Iris pigment epithelial cell (primary cell): ENCODE measurements at places on chromosomes 16 and 17.

- DNase-seq: peak; percentile 50
Observed at GRCh38 chr17:58679263-58680037, 12.4 kb downstream of the TEX14 start.

- DNase-seq: no peak
Observed at GRCh38 chr16:383326-384051, 1.7 kb upstream of the PGAP6 start.

DNA sequence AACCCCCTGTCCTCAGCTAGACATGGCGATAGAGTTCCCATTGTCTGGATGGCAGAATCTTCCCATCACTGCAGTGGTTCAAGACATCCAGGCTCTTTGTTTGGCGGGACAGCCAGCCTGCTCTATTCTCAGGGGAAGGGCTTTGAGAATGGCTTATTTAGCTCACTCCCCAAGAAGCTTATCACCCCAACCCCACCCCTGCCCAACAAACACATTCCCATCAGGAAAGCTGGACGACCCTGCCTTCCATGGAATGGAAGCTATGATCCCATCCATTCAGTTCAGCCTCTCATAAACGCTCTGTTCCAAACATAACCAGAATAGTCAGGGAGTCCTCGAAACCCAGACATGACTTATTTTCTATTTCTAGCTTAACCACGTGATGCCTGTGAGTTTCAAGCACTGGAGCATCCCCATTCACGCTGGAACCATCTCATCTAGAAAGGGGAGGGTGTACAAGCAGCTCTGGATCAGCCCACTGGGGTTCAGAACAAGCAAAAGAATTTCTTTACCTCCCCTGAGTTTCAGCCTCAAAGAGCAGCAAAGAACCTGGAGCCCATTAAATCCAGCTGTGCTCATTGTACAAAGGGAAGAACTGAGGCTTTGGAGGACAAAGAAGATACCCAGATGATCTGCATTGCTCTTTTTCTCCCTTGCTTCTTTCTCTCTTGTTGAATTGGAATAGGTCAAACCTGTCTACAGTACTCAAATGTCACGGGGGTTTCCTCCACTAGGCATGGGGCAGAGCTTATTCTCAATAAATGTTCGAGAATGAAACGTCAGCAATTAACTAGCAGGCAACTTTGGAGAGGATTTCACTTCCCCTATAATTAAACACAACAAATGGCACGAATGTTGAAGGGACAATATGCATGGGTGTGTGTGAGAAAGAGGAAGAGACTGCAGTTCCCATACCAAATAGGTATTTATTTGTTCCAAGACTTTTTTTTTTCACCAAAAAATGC lies 93.1 kb downstream of the XYLT1 start:
- DNase-seq: no peak

- peak; percentile 94 for DNase-seq
Observed at GRCh38 chr17:2230877-2231276, 72.7 kb downstream of the SMG6 start.

- no peak for DNase-seq
Observed at GRCh38 chr16:88781140-88782077, 3.6 kb downstream of the PIEZO1 start.

- peak; percentile 93 for DNase-seq
Observed at GRCh38 chr17:67260170-67260987, 15.4 kb upstream of the HELZ start.

DNA sequence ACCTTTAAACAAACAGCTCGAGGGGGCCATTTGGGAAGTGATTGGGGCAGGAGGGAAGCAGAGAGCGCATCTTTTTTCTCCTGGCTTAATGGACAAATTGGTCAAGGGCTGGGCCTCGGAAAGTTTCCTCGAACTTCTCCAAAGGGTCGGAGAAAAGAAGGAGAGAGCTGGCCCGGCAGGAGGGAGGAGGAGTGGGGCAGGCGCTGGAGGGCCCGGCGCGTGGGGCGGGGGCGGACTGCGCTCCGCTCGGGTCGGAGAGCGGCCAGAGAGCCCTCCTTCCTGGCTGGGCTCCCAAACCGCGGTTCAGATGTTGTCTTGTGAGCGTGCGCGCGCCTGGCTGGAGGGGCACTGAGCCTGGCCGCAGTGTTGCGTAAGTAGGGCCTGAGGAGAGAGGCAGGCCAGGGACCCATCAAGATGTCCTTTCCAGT lies 1.2 kb downstream of the MMP2 start:
- peak; percentile 88 for DNase-seq

- no peak for DNase-seq
Observed at GRCh38 chr16:17759451-17760390, 289.0 kb upstream of the XYLT1 start.

DNA sequence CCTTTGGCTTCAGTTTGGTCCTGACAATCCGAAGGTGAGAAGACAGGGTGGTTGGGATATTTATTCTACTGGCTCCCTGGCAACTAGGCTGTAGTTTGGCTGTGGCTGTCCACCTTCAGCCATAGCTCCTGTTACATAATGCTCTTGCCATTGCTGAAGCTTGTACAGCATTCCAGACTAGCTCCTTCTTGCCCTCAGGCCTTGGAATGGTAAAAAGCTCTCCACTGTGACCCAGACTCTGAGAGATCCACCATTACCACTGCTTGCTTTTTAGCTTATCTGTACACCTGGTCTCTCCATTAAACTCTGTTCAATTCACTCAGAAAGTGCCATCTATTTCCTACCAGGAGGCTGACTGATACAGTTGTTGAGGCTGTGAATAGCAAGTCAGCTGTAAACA lies 231.8 kb upstream of the MON1B start:
- DNase-seq: no peak

DNA sequence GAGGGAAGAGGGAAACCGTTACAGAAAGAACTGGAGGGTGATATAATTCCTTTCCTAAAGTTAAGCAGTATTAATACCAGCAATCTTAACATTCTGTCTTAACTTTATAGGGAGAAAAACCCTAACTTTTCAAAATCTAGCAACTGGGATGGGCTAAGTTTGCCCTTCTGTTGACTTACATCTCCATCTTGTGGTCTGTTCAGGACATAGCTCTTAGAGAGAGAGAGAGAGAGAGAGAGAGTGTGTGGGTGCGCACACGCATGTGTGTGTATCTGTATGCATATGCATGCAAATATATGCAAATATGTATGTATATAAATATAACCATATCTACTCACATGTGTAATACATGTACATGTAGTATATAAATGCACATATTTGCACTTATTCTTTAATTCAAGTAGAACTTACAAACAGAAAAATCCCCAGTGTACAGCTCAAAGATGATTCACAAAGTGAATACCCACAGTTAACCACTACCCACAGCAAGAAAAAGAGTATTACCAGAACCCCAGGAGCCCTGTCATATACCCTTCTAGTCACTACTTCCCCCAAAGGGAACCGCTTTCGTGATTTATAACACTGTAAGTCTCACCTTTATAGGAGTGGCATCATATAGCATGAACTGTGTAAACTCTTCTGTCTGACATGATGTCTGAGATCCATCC lies 46.5 kb downstream of the STX8 start:
- DNase-seq: peak; percentile 60

- peak; percentile 80 for DNase-seq
Observed at GRCh38 chr16:19113577-19114358, at the start of gene ITPRIPL2. Gene ITPRIPL2 (plus strand): TSS chr16:19113964. CDS start chr16:19114462, 498 bp downstream.

GRCh38 chr17:77295241-77295853 lies 154.6 kb downstream of the SEC14L1 start:
- no peak for DNase-seq

DNA sequence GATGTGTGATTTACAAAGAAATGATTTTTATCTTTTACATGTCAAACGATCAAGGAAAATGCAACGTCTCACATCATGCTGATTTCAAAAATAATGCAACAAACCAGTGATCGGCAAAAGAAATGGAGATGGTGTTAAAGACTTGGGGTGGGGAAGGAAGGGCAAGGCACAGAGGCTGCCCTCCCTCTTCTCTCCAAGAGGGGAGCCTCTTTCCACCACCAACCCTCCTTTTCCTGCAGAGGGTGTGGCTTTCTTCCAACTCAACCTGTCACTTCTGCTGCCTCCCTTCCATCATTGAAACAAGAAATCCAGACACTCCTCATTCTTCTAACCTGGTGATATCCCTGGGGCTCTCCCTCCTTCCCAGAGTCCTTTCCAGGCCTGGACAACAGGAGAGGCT lies 320.8 kb downstream of the SLC39A11 start:
- no peak for DNase-seq

DNA sequence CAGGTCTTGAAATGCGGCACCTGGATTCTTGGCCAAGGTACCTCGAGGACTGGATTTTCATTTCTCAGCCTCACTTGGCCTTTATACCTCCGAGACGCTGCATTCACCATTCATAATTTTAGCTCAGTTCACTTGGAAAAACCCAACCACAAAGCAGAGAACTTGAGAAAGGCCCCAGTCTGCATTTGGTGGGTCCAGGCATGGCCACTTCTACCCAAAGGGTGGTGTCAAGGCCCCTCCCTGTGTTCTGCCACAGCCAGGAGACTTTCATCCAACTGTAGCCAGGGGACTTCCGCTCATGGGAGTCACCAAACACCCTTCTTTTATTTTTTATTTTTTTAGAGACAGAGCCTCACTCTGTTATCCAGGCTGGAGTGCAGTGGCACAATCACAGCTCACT lies 14.7 kb upstream of the TVP23A start:
- DNase-seq: no peak

DNA sequence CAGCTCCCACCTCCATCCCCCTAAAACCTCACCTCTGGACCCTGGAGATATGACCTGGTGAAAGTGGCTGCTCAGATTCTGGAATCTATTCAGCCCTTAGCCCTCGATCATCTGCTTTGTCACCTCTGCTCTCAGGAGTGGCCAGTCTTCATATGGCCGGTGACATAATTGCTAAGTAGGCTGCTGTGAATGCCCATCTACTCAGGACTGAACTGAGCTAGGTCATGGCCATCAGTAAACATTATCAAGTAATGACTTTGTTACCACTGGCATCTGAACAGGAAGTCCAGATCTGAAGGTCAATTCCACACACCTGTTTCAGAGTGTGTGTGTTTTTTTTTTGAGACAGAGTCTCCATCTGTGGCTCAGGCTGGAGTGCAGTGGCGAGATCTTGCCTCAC lies 78.6 kb downstream of the CDK5R1 start:
- DNase-seq: no peak

- DNase-seq: no peak
Observed at GRCh38 chr16:10168258-10168657, 14.0 kb downstream of the GRIN2A start.

DNA sequence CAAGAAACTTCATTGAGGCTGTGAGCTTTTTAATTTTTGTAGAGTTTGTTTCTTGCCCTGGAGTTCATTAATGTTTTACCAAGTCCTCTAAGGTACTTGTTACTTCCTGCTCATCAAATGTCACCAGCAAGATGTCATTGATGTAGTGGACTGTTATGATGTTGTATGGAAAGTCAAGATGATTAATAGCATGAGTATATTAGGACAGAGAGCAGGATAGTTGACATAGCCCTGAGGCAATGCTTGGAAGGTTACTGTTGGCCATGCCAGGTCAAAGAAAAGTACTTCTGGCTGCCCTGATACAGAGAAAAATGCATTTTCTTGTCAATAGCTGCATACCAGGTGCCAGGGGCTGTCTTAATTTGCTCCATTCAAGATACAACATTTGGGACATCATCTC lies 6.7 kb downstream of the KRTAP1-5 start:
- no peak for DNase-seq

- peak; percentile 17 for DNase-seq
Observed at GRCh38 chr16:83586461-83587200, 221.1 kb upstream of the HSBP1 start.

DNA sequence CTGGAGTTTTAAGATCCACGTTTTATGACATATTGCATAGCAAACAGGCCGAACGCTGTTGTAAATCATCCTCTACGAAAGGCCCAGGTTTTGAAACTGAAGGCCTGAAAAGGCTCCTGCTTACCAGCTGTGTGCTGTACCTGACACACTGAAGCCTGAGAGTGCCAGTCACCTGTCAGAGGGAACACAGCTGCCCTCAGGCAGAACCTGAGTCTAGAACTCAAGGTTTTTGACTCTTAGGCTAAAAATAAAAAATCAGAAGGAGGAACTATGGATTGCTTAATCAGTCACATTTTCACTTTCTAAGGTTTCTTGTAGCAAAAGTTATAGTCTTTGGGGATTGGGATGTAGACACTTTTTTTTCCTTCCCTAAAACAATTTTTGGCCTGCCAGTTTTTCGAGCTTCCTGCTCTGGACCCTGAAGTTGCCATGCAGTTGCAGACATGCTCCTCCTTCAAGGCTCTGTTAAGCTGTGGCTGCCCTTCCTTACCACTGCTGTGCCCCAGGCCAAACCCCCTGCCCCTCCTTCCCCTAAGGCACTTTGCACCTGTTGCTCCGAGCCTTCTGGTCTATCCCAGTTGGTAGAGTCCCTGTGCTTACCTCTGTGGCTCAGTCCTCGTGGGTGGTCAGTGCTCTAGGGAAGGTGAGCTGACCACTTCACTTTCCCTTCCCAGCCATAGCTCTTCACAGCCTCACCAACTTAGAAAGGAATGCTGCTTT lies 56.6 kb downstream of the TENT4B start:
- DNase-seq: no peak

DNA sequence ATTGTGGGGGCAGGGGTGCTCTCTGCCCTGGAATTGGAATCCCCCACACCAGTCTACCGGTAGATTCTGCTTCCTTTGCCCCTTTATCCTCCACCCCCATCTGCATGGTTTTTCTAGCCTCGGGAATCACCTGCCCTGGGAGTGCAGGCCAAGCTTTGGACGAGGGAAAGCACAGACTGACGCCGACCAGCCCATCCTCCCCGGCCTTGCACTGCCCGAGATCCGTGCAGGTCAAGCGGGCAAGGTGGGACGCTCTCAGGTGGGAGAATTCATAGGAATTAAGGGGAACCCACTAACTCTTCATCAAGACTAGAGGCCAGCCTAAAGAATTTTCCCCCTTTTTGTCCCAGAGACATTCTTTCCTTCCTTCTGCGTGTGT lies 9.9 kb upstream of the HOXB13 start:
- no peak for DNase-seq

DNA sequence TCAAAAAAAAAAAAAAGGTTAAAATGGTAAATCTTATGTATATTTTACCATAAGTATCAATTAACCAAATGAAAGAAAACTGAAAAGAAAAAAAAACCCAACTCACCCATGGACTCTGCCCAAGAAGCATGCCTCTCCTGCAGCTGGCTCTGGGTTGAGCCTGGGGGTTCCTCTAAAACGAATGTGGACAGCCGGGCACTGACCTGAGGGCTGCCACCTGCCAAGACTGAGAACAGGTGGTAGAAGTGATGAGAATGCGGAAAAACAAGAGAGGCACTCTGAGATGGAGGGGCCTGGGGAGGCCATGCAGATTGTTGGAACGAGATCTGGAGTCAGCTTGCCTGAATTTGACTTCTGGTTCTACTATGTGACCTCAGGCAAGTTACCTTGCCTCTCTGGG lies 85.5 kb upstream of the MSI2 start:
- no peak for DNase-seq

GRCh38 chr16:54862529-54862928 lies 68.1 kb upstream of the IRX5 start:
- DNase-seq: no peak
